CD14-positive monocyte (primary cell): ENCODE measurements at places on chromosomes 3 and 15.

DNA sequence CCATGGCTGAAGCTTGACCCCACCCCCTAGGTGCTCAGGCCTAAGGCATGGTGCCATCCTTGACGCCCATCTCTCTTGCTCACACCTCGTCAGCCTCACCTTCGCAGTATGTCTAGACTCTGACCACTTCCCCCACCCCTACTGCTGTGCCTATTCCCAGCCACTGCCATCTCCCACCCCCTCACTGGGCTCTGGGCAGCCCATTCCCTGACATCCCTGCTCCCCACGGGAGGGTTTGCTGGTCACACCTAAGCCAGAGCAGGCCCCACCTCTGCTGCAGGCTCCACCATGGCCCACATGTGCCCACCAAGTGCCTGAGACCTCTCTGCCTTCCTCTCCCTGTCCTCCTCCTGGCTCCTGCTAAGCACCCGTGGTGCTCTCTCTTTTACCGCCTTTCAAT, 47.7 kb upstream of the PRR23E start:
- DNase-seq = no peak

- no peak for DNase-seq
These were observed 33.0 kb downstream of the HERC1 start for GRCh38 chr15:63800739-63801138.

GRCh38 chr3:133135306-133135705, 97.1 kb downstream of the TMEM108 start:
- DNase-seq = no peak

DNA sequence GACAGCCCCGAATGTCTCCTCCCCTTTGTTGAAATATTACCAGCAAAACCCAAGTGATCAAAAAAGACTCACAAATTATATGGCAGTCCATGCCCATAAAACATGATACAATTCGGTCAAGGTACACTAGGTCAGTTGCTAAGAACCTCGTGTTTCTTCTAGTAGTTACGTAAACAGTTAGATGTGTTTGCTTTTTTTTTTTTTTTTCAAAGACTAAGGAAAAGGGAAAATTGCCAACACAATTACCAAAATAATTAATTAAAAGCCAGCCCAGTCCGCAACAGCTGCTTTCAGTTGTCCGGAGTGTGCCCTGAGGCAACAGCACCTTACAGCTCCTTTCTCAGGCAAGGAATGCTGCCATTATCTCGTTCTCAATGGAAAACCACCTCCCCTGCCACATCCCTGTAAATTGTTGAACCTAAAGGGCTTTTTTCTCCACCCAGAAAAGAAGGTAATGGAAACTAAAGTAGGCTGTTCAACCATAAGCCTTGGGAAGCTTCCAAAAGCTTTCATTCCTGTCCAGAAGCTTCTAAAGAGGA, 129.2 kb upstream of the TSC22D2 start:
- DNase-seq = no peak

- no peak for DNase-seq
These were observed 29.6 kb downstream of the GSK3B start for GRCh38 chr3:120064641-120065040.

GRCh38 chr3:195542316-195542697, 818 bp downstream of the PPP1R2 start:
- DNase-seq = peak; percentile 53

- DNase-seq = peak; percentile 21
These were observed 117.1 kb upstream of the SMAD3 start for GRCh38 chr15:66948294-66948693.

DNA sequence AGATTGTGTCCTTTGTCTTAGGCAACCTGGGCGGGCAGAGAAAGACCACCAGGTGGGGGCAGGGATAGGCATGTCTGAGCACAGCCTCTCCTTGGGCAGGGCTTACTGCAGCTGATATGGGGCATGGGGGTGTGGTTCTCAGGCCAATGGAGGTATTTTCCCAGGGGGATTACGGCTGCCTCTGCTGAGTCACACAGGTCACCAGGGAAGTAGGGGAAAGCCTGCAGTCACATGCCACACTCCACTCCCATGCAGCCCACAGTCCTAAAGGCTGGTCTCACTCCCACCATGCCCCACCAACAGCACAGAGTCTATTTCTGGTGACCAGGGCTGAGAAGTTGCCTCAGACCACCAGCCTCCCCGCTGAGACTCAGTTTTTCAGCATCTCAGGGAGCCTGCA, 466.4 kb downstream of the DIPK2A start:
- no peak for DNase-seq

DNA sequence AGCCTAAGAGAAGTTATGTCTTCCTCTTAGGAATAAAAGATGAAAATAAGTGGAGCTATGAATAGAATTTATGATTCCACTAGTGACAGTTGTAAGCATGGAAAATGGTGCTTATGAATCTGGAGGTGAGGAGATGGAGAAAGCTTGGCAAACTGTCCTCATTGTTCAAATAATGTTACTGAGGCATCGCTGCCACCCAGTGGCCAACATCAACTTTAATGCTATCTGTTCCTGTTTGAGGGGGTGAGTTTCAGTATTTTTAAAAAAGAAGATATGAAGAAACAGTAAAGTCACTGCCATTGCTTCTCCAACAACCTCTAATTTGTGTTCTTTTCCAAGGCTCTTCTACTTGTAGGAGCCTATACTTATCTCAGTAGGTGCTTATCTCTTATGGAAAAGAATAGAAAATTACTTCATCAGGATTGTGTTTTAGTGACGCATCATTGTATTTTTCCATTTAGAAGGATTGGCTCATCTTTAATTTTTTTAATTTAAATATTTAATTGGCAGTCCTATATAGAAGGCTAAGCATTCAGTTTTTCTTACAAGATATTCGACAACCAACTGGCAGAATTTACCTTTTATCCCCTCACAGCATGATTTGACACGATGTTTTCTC, 260.4 kb upstream of the P2RY1 start:
- peak; percentile 9 for DNase-seq

DNA sequence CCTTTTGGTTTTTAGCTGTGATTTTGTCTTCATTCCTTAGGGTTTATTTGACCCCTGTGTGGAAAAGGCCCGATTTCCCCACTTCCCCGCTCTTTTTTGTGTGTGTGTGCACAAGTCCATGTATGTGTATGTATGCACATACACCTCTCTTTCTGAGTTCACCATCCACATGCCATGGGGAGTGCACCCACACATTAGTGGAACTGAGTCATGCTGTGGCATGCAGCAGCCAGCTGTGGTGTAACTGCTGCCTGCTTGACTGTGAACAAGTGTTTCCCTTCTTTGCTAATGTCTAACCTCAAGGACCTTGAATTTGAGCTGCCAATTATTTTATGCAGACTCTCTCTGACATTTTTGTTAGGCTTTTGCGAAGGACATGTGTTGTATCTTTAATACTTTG, 434.9 kb upstream of the TPM1 start:
- DNase-seq = no peak

- DNase-seq = no peak
These were observed 302.1 kb upstream of the SGO1 start for GRCh38 chr3:20488151-20488550.

DNA sequence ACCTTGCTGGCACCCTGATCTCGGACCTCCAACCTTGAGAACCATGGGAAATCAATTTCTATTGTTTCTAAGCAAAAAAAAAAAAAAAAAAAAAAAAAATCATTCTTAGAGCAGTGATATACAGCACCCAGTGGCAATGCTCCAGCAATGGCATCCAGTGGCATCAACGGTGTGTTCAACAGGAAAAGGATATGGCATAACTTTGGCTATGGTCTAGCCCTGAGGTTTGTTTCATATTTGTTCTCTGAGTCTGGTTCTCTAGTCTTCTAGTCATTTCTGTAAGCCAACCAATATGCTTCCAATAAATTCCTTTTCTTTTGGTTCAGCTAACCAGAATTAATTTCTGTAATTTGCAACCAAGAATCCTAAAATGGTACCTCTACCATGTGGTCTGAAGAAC, 19.2 kb downstream of the DENND4A start:
- no peak for DNase-seq

GRCh38 chr15:83592370-83593040, 61.4 kb upstream of the ADAMTSL3 start:
- DNase-seq = no peak

GRCh38 chr3:165518346-165518745, 318.9 kb downstream of the BCHE start:
- no peak for DNase-seq

- peak; percentile 72 for DNase-seq
These were observed 131.4 kb upstream of the UBE2E2 start for GRCh38 chr3:23071758-23072157.

- no peak for DNase-seq
These were observed 95.3 kb upstream of the SLC2A2 start for GRCh38 chr3:171121801-171122200.

DNA sequence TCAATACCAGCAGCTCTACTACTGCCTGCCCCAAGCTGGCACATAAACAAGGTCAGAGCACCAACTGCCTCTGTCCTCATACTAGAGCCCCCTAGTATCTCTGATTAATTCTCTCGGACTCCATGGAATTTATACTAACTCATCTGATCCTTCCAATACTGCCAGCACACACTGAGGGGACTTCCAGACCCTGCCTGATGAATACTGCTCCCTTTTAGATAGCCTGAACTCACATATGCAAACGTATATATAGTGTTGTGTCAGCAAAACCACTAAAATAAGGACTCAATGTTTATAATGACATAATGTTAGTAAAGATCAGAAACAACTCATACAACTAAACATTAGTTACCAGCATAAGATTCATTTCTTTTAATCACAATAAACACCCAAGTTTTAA, 25.0 kb downstream of the CEP70 start:
- no peak for DNase-seq

DNA sequence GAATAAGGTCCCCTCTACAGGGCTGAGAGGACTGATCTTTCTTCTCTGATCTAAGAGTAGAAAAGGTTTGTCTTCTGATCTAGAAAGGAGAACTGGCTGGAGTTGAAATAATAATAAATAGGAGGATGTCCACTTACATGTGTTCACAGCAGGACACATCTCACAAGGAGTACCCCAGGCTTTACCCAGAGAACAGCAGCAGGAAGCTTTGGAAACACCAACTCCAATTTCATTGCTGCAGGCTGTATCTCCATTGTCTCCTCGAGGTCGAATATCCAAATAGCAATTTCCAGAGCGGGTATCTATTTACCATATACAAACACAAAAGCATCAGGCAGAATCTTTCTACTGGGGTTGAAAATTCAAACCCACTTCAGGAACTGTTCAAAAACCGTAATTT, 136.6 kb downstream of the DUT start:
- no peak for DNase-seq

GRCh38 chr3:184352149-184352785, 9.1 kb downstream of the CLCN2 start:
- DNase-seq = no peak

- no peak for DNase-seq
These were observed 707.8 kb upstream of the LMCD1 start for GRCh38 chr3:7793786-7794185.

DNA sequence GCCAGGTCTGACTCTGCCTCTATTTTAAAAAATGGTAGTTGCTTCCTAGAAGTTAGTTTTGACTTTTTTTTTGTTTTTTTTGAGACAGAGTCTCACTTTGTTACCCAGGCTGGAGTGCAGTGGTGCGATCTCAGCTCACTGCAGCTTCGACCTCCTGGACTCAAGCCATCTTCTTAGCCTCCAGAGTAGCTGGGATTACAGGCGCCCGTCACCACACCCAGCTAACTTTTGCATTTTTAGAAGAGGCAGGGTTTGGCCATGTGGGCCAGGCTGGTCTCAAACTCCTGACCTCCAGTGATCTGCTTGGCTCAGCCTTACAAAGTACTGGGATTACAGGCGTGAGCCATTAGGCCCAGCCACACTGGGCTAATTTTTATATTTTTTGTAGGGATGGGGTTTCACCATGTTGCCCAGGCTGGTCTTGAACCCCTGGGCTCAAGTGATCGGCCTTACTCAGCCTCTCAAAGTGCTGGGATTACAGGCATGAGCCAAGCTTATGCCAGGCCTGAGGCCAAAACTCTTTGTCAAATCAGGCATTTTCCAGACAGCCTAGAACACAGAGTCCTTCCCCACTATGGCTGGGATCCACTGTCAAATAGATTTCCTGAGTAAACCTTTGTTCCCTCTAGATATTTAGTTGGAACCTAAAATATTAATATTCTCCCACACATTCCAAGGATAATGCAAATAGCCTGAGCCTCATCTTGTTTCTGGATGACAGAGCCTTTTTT, 13.7 kb downstream of the C3orf62 start:
- no peak for DNase-seq

DNA sequence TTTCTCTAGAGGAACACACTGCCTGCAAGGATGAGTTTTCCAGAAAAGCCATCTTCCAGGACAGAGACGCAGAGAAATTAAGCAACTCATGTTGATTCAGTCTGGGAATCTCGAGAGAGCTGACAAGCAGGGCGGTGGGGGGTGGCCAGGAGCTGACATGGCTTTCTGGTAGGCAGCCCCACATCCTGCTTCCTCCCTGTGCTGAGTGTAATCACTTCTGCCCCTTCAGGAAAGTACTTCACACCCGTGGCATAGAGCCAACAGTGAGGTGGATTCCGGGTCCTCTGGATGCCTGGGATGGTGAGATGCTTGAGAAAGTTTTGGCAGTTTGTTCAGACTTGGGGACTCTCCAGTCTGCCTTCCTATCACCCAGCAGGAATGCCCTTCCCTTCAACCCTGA, 221.1 kb downstream of the SLCO3A1 start:
- DNase-seq = no peak

DNA sequence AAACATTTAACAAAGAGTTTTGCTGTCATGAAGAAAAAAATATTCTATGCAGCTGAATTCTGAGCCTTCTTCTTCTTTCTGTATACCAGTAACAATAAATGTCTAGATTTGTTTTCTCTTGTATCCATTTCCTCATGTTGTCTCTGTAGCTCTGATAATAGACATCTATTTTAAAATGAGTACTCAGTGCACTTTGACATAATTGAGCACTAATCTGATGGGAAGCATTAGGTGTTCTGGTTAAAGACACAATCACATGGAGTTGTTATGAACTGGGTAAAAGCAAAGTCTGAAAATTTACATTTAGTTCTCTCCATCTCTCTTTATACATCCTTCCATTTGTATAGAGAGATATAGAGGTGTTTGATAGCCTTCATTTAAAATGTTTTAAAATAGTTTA, 230.0 kb downstream of the BCHE start:
- no peak for DNase-seq
